ENCODE measurements at places on chromosomes 3 and 15.
A peak's percentile ranks its signal among the peaks of the same experiment; 100 is the strongest.

DNA sequence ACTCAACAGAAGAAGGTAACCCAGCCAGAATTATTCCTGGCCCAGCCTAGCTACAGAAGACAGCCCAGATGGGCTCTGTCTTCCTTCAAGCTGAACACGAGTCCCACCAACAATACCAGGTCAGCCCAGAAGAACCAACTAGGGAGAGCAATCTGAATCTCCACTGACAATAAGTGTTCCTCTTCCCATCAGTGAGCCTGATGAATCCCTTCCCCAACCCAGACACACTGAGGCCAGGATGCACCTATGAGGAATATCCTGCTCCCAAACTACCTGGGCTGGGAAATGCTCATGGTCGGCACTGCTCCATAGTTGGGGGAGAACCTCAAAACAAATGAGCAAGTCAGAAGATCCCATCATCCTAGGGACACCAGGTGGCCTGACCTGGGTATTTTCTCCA is 351.1 kb downstream of the OCA2 start:
- DNase-seq, result no peak

GRCh38 chr3:166283840-166284239 is 446.6 kb upstream of the BCHE start:
- peak; percentile 13 for DNase-seq

DNA sequence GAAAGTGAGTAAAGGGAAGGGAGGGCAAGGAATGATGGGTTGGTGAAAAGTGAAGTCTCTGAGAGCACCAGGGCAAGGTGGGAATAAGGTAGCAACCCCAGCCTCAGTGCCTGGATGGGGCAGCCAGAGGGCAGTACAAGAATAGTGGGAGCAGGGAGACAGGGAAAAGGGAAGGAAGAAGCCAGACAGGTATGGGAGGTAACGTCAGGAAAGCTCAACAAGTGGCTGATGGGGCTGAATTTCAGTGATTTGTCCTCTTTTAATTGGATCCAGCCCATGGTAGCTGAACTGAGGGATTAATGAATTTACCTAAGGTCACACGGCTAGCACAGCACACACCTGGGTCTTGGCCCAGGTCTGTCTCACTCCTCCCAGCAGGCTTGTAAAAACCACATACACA is 12.6 kb downstream of the RORA start:
- no peak for DNase-seq

DNA sequence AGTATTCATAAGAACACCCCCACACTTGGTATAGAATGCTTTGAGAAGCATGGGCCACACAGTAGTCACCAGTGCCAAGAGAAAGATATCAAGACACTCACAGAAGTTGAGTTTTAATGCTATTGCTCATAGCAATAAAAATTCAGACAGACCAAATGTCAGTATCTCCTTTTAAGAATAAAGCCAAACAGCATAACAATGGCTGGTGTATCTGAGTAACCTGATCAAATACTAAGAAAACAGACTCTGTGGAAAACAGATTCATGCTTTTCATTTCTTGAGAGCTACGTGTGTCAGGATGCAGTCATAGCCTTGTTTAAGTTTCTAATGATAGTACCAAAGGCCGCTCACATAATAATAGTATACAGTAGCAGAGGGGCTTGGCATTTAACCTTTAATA is 778.5 kb downstream of the MECOM start:
- no peak for DNase-seq

GRCh38 chr3:123952844-123953520 is 8.0 kb downstream of the CCDC14 start:
- DNase-seq, result no peak

Data from uterus (tissue), 4 donors.